Chondrocyte (in vitro differentiated cells): ENCODE measurements at places on chromosomes 3 and 15.

GRCh38 chr3:189236352-189236751 lies 64.6 kb downstream of the TPRG1 start:
- DNase-seq: no peak

DNA sequence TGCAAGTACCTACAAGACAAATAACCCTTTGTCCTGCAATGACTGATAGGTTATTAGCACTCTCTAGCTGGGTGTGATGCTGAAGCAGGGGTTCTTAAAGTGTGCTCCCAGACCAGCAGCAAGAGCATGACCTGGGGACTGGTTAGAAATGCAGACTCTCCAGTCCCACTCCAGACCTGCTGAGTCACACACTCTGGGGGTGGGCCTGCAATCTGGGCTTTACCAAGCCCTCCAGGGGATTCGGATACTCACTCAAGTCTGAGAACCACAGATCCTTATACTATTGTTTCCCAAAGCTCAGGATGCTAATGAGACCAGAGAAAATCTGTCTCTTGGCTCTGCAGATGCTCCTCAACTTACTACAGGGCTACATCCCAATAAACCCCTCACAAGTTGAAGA lies 142.1 kb upstream of the RAD18 start:
- no peak for DNase-seq

GRCh38 chr3:168511428-168512014 lies 415.8 kb upstream of the GOLIM4 start:
- DNase-seq: no peak

- DNase-seq: no peak
These were observed 72.7 kb downstream of the UBE2E2 start for GRCh38 chr3:23275814-23276213.

DNA sequence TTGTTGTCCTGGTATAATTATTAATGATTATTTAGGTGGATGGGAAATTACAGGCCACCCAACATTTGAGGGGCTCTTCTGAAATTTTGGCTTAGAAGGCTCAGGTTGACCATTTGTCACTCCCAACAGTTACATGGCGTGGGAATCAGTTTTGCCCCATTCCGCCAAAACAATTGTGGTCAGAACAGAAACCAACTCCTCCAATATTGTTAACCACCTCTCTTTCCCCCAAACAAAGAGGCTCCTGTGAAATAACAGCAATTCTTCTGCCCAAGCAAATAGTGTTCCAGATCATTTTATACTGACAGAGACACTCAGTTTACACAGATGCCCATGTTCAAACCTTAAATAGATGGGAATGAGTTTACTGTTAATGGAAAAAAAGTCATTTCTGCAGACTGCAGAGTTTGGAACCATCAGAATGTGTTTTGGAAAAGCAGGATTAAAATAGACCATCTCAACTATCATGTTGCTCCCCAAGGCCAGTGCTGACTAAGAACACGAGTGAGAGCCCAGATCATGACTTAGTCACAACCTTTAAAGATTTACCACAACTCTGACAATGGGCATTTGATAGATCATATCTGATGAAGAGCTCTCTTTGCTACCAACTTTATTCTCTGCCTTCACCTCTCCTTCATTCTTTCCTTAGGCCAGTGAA lies 102.1 kb downstream of the DUT start:
- DNase-seq: no peak

DNA sequence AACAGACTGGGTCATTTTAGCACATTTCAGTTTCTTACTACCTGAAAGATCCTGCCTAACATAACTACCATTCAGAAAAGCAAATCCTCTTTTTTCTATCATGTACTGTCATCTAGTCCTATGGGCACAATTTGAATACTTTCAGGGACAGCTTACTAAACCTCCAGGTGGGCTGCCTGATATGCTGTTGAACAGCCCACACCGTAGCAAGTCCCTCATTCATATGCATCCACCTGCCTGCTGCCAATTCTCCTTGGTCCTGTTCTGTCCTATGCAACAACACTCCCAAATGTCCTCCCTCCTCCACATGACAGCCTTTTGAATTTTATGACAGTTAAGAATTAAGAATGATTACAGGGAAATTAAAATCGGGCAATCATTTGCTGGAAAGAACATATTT lies 137.9 kb downstream of the KCNAB1 start:
- no peak for DNase-seq

DNA sequence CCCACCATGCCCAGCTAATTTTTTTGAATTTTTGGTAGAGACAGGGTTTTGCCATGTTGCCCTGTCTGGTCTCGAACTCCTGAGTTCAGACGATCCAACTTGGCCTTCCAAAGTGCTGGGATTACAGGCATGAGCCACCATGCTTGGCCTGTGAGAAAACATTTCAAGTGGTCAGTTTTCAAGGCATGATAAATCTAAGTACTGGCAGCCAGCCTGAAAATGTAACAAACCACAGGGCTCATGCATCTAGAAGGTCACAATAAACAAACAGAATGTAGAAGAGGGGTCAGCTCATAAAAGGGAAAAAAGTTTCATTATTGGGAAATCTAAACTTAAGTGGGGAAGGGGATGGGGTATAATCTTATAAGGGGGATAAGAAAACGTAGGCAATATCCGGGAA lies 39.9 kb downstream of the PPCDC start:
- DNase-seq: no peak

GRCh38 chr15:60408463-60408981 lies 10.7 kb upstream of the ANXA2 start:
- no peak for DNase-seq

GRCh38 chr3:75737831-75738493 lies 47.4 kb downstream of the ZNF717 start:
- no peak for DNase-seq

DNA sequence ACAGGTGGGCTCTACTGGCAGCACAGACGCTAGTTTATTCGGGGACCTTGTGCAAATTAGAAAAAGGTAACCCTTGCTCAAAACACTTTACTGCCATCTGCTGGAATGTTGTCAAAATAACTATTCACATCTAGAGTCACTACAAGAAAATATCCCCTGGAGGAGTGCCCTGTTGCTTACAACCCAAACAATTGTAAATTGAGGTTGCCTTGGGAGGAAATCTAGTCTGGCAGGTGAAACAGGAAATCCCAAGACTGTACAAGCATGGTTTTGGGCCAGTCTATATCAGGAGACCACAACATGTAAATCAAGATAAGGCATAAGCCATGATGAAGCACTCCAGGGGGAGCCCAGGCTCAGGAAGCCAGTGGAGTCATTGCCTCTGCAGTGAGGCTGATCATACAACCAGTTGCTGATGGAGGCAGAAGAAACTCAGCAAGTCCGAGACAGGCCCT lies 136.8 kb upstream of the ACP3 start:
- no peak for DNase-seq

DNA sequence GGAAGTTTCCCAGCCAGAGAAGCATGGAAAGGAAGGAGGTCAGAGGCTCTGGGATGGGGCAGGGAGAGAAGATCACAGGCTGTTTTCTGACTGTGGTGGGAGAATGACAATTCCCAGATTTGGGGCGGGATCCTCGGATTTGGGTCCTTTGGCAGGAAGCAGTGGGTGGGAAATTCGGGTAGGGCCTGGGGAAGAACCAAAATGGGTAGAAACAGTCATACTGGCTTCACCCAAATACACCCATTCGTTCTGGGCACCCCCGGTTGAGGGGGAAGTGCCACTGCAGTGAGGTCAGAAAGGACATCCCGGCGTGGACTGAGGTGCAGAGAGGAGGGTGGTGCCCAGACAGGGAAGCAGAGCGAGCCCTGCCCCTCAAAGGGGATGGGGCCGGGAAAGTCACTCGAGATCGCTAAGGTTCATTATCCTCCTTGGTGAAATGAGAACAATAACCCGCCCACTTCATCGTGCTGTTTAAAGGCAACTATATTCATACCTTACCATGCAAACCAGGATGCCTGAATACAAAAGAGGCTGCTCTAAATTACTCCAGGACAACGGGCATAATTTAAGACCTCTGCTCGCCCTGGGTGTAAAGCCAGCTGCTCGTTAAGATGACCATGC lies 28.8 kb downstream of the TNK2 start:
- DNase-seq: no peak

DNA sequence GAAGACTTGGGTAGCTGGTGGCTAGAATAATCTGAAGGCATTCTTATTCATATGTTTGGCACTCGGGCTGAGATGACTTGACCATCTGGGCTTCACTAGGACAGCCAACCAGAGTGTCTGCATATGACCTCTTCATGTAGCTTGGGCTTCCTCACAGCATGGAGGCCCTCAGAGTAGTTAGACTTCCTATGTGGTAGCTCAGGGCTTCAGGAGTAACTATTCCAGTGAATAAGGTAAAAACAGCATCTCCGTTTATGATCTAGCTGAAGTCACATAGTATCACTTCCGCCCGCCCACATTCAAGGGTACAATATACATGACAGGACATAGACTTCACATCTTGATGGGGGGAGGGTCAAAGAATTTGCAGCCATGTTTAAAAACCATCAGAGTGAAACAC lies 18.9 kb upstream of the CMTM8 start:
- no peak for DNase-seq
